ENCODE measurements at places on chromosomes 2 and 18. TPM values are rescaled to one million over a fixed set of nuclear protein-coding genes. Genes with fewer than 3 reads are reported as not detected.

The GPR45 gene
- total RNA-seq, result not detected

The EVX2 gene
- not detected for total RNA-seq

DNA sequence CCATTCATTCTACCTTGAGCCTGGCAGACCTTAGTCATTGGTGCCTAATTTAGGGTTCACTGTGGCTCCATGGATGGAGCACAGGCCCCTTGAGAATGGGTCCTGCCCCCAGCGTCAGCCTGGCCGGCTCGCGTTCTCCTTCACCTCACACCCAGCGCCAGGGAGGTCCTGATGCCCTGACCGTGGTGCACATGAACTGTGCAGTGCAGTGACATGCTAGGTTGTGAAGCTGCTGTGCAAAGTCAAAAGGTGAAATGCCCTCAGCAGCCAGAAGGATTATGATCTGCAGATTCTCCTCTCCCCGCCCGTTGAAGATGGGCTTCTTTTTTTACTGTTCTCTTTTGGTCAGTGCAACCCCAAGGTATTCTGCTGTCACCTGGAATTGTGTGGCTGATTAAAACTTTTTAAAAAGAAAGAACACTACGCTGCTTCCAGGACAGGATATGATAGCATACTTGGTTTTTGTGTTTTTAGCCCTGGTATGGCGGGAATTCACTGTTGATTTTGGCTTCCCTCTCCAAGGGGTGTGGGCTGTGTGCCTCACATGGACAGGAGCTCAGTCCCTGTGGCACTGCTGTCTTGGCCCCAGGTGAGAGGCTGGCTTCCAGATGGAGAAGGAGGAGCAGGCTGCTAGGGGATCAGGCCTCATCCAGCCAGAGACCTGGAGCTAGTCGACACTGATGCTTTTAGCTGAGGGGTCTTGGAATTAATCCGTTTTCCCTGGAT lies 49.4 kb upstream of the MCFD2 start:
- peaks cover 13% of the 10 kb centered on the region for H3K4me1 ChIP-seq
- H3K4me3 ChIP-seq, result no peak overlapping the region
- H3K27me3 ChIP-seq, result no peaks in the 10 kb centered on the region

DNA sequence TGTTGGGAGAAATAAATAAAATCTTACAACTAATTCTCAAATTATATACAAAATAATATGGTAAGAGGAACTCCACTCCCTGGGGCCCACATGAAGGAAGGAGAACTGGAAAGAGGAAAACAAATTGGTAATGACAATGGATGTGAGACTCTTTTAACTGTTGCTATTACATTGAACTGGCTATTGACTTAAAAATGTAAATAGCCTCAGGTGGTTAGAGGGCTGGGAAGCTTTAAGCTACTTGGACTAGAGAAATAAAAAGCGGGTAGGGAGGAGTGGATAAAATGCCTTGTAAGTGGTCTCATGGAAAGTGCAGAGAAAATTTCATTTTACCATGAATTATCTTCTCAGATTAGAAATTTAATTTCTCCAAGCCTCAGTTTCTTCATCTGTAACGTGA lies 64.1 kb downstream of the KCNJ3 start:
- H3K27me3 ChIP-seq, result no peaks in the 10 kb centered on the region
- no peaks in the 10 kb centered on the region for H3K36me3 ChIP-seq
- no peak for DNase-seq
- H3K4me1 ChIP-seq, result no peaks in the 10 kb centered on the region
- no peak overlapping the region for H3K27ac ChIP-seq

GRCh38 chr2:5588601-5589000 lies 103.6 kb upstream of the SOX11 start:
- no peaks in the 10 kb centered on the region for H3K27me3 ChIP-seq
- no peak overlapping the region for H3K27ac ChIP-seq
- no peaks in the 10 kb centered on the region for H3K4me1 ChIP-seq
- no peak for DNase-seq
- no peak overlapping the region for H3K4me3 ChIP-seq
- H3K36me3 ChIP-seq, result no peaks in the 10 kb centered on the region

Measured in CD4-positive, alpha-beta T cell (primary cell).